ENCODE measurements at places on chromosomes 13 and 19.

GRCh38 chr13:95160112-95160906, 140.9 kb downstream of the ABCC4 start:
- DNase-seq = no peak

DNA sequence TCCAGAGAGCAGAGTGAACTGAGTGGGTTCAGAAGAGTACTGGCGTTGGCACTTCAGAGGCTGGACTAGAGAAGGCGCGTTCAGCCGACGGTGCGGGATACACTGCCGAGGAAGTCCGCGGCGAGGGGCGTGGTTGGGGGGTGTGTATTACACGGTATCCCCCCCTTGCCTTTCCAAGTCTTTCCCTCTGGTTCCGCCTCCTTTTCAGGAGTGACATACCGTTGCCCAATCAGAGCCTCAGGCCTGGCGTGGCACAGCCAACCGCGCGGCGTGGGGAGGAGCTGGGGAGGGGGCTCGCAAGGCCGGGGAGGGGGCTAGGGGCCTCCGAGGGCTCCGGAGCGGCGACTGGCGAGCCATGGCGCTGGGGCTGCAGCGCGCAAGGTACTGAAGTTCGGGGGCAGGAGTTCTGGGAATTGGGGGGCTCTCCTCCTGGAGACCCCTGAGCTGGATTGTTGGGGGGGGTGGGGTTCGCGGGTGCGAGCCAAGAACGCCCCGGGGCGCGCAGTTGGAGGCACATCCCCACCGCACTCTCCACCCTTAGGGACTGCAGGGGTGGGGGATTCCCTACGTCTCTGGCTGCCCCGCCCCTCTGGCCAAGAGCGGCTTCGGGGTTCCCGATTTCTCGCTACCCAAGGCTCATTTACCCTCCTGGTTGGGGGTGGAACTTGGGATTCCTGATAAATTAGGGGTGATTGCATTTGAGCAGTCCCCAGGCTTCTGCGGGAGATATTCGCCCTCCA, at the start of gene HIF3A:
HIF3A (plus strand) TSS at position 321 of the 740 bp plus-strand sequence; CDS start at position 356, 35 bp downstream.
- peak; percentile 91 for DNase-seq

- DNase-seq = peak; percentile 15
Observed at GRCh38 chr13:19634256-19634740, 839 bp downstream of the MPHOSPH8 start.

GRCh38 chr19:48480558-48481500, 11.7 kb downstream of the CYTH2 start:
- DNase-seq = no peak

DNA sequence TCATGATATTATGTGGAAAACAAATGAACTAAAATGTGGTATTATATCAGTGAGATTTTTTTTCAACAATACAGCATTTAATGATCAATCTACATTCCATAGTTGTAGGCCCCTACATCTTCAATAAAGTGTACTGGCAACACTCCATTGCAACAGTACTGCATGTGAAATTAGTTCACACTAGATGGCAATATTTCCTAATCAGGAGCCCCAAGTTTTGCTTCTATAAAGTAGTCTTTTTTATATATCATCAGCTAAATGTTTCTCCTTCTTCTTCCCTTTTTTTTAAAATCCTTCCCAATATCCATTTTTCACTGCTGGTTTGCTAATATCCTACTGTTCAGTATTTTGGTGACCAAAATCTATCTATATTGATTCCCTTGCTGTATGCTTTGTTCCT, 528.3 kb upstream of the ATXN8OS start:
- no peak for DNase-seq

- no peak for DNase-seq
Observed at GRCh38 chr19:15915109-15915508, 17.2 kb upstream of the CYP4F2 start.

DNA sequence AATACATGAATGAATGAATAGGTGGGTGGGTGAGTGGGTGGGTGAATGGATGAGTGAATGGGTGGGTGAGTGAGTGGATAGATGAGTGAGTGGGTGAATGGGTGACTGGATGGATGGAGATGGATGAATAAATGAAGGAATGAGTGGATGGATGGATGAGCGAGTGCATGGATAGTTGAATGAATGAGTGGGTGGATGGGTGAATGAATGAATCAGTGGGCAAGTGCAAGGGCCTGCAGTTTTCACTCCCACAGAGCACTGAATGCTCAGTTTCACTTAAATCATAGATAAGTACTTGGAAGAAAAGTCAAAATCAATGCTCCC, 12.4 kb downstream of the GAS6 start:
- DNase-seq = no peak

- DNase-seq = no peak
Observed at GRCh38 chr19:55116859-55117662, at the start of gene PPP1R12C. Gene PPP1R12C (minus strand): TSS chr19:55117637. CDS start chr19:55117543, 94 bp downstream.

- no peak for DNase-seq
Observed at GRCh38 chr19:5024282-5024681, 55.4 kb downstream of the KDM4B start.

DNA sequence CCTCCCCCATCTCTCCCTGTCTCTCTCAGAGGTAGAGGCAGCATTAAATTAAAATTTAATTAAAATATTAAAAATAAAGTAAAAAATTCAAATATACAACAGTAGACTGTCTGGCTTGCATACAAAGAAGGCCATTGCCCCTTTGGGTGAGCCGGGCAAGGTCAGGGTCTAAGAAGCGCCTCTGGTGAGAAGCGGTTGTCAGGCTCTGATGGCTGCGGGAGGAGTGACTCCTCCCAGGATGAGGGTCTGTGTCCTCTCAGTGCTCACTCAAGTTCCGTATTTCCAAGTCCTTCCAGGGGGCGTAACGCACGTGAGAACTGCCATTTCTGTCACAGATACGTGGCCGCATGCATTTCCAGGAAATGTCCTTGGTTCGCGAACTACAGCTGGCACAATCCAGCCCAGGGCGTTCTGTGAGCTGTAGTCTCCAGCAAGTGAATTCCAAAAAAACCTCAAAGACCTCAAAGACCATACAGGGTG, 737 bp upstream of the ZNF181 start:
- DNase-seq = no peak

DNA sequence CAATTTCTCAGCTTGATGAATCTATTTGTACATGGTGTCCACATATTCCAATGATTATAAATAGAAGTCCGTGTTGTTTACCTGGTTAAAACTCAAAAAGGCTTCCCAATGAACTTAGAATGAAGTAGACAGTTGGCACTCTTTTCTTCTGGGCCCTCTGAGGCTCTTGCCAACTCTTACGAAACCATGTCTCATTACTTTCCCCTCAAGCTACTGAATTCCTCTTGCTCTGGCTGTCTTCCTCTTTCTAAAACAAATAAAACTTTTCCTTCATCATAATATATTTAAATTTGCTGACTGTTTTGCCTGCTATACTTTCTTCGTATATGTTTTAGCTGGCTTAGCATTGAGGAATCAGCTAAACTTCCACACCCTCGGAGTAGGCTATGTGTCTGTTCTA, 139.7 kb downstream of the SLITRK6 start:
- no peak for DNase-seq

DNA sequence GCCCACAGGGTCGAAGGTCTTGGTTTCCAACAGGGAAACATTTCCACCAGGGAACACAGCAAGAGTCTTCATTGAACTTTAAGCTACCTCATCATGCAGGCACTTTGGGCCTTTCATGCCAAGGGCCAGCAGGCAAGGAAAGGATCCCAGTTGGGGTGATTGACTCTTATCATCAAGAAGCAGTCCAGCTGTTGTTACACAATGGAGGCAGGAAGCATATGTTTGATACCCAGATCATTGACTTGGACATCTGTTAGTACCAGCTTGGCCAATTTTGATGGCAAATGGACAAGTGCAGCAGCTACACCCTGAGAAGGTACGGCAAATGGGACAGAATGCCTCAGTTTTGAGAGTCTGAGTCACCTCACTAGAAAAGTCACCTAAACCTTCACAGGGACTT, 10.9 kb upstream of the RCBTB1 start:
- no peak for DNase-seq

DNA sequence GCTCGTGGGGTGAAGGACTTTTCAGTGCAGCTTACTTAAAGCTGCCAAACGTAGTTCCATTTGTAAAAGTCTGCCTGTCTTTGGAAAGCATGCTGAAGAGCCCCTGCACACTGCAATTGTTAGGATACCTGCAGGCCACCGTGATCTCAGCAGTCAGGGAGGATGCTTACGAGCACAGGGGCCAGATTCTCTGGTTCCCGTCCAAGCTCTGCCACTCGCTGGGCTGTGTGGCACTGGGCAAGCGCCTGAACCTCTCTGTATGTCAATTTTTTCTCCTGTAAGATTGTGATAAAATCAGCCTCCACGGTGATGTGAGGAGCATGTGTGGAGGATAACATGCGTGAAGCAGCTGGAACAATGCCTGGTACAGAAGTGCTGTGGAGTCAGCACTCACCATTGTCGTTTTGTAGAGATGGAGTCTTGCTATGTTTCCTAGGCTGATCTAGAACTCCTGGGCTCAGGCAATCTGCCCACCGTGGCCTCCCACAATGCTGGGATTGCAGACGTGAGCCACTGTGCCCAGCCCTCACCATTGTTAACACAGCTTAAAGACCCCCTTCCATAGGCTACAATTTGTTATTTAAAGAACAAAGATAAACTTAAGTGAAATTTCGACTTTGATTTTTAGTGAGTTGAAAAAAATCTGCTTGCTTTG, 3.5 kb downstream of the ADPRHL1 start:
- DNase-seq = no peak

- no peak for DNase-seq
Observed at GRCh38 chr19:46537136-46538097, 41.8 kb upstream of the PNMA8B start.

- no peak for DNase-seq
Observed at GRCh38 chr13:27631156-27631555, 9.5 kb downstream of the POLR1D start.

GRCh38 chr13:33313504-33313903, 27.9 kb upstream of the STARD13 start:
- DNase-seq = no peak

DNA sequence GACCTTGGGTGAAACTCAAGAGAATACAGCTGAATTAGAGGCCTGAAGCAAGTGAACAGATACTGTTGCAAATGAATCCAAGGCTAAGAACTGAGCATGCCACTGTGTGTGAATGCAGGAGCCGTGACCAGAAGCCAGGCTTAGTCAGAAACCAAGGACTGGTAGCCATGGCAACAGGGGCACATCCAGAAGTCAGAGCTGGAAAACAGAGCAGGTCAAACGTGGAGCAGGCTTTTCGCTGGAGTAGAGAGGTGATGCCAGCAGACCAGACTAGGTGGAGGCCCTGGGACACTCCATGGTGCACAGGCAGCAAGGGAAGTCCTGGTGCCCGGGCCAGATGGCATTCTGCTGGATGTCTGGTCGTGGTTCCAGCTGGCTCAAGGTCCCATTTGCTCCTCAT, 564.1 kb downstream of the PCDH9 start:
- peak; percentile 74 for DNase-seq

GRCh38 chr13:34349091-34349722, 531.3 kb downstream of the RFC3 start:
- DNase-seq = no peak

DNA sequence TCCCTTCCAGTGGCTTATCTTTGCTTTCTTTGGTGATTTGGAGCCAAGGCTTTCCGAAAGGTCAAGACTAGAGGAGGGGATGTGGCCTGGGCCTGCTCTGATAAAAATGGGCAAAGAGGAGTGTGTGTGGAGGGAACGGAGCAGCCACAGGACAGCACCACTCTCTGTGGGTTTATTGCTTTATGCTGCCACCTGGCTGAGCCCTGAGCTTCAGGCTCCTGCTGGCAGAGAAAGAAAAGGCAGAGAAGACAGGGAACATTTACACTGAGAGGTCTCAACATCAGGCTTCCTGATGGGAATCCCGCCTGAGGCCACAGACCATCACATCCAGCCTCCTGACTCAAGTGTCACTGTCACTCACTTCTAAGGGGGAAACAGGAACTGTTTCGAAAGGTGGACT, 9.2 kb upstream of the GSX1 start:
- DNase-seq = no peak

GRCh38 chr19:13831537-13832467, 36.6 kb downstream of the ZSWIM4 start:
- DNase-seq = no peak

DNA sequence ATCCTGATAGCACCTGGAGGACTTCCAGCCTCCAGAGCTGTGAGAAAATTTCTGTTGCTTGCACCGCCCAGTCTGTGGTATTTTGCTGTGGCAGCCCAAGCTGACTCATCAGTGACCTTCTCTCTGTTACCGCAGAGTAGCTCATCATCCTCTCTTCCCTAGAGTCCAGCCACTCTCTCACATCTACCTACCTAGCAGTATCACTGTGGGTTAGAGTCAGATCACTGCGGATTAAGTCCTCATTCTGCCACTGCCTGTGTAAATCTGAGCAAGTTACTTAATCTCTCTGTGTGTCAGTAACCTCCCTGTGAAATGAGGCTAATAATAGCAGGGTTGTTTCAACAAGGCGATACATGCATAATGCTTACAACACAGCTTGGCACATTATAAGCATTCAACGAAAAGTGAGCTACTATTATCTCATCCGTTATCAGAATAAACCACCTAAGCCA, 40.3 kb upstream of the USPL1 start:
- DNase-seq = no peak

- DNase-seq = peak; percentile 33
Observed at GRCh38 chr19:30870876-30871275, 478.4 kb downstream of the TSHZ3 start.

DNA sequence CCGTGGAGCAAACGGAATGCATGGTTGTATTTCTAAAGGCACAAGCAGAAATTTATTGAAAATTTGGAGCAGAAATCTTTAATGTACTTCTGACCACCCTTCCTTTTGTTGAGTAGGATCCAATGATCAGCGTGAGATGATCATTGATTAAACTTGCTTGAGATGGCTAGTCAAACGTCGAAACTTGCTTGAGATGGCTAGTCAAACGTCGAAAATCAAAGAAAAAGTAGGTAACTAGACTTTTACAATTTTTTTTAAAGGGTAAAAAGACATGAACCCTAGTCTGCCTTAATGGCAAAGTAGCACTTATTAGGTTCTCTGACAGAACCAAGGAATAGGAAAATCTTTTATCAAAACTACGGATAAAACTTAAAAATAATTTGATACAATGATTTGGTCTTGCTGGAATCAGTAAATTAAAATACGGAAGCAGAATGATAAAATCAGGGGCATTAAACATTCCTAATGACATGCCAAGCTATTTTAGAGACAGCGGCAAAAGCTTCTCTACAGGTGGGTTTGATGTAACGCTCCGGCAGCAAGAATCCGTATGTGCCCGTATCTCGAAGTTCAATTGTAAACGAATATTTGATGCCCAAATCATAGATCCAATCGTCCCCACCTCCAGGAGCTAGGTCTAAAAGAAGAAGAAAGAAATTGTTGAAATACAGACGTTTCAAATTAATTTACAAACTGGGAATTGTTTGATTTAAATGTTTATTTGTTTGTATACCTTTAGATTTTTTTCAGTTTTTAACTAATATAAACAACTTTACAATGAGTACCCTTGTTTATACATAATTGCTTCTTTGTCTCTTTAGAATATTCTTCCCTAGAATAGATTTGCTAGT, 841 bp upstream of the ZC3H13 start:
- peak; percentile 0 for DNase-seq

DNA sequence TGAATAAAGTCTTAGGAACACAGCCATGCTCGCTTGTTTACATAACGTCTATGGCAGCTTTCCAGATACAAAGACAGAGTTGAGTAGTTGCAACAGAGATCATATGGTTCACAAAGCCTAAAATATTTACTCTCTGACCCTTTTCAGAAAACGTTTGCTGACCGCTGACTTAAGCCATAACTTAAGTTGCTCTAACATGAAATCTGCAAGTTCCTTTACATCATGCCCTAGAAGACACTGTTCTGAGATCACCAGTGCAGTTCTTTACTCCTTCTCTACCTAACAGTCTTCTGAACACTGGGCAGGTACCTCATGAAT, 166.4 kb downstream of the DCLK1 start:
- DNase-seq = no peak

Measured in right renal cortex interstitium (tissue), 3 donors.